ENCODE measurements at places on chromosomes 6 and 20.

- no peak for DNase-seq
Observed at GRCh38 chr6:25748049-25748448, 6.5 kb upstream of the SLC17A4 start.

DNA sequence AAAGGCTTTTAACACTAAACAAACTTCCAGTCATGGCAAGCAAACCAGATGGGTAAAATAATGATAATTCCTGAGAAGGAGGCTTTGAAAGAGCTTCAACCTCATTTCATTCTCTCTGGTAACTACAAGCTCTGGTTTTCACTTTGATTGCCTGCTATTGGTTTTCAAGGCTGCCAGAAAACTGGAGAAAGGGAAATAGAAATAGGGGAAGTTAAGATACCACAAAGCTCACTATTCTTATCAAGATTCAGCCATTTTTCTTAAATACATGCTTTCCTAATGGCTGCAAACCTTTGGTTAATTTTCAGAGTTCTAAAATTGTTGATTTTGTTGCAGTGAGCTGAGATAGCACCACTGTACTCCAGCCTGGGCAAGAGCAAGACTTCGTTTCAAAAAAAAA, 42.5 kb upstream of the NELFCD start:
- no peak for DNase-seq

- no peak for DNase-seq
Observed at GRCh38 chr6:166465671-166466087, 82.9 kb upstream of the MPC1 start.

GRCh38 chr6:191487-192312, 100.6 kb upstream of the DUSP22 start:
- no peak for DNase-seq

- no peak for DNase-seq
Observed at GRCh38 chr6:138499303-138500018, at the start of gene NHSL1. Gene NHSL1, minus strand, starts transcription at chr6:138499494. Its CDS starts 204 bp downstream, at chr6:138499290.

Data from stimulated activated CD8-positive, alpha-beta memory T cell treated with anti-CD3 and anti-CD28 coated beads, Interleukin-15, amount 100 ng/mL, for 4 hours (primary cell).